NCI-H510A (cell line): ENCODE measurements at places on chromosomes 1 and 21.

DNA sequence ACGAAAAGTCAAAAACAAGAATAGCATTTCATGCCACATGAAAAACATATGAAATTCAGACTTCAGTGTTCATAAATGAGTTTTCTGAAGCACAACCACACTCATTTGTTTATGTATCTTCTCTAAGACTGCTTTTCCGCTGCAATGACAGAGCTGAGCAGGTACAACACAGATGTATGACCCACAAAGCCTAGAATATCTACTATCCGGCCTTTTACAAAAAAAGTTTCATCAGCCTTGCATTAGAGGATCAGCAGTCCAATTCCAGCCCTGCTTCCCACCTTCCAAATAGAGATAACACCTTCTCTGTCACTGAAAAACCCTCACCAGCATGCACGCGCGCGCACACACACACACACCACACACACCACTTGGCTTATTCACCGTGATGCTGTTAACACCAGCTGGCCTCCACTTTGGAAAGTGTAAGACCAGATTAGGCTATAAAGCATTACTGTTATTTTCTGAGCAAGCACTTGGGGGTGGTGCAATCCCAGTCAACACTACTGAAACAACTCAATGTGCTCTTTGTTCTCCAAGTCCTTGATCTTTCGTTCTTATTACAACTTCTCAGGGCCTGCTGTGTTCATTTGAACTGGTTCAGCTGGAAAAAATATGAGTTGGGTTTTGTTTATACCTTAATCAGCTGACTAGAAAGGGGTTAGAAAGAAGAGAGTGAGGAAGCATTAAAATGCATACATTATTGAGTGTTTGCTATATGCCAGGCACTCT lies 90.0 kb downstream of the GLUL start:
- DNase-seq, result no peak

DNA sequence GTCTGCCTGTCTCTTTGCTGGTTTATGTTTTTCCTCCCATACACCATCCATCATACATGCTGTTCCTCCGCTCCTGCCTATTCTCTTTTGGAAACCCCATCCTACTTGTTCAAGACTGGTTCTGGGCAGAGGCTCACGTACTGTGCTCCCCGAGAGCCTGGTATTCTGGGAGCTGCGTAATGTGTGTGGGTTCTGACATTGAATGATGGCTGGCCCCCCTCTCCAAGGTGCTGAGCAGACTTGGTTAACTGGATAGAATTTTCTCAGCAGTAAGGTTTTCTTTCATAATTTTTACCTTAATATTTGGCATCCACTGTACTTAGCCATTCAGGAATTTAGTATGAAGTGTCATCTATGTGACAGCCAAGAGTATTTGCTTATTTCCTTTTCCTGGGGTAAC lies 26.6 kb downstream of the COQ8A start:
- DNase-seq, result no peak

- DNase-seq, result no peak
Observed at GRCh38 chr1:48469616-48470480, 2.2 kb downstream of the SPATA6 start.

- no peak for DNase-seq
Observed at GRCh38 chr21:15001857-15002606, 62.8 kb downstream of the NRIP1 start.

DNA sequence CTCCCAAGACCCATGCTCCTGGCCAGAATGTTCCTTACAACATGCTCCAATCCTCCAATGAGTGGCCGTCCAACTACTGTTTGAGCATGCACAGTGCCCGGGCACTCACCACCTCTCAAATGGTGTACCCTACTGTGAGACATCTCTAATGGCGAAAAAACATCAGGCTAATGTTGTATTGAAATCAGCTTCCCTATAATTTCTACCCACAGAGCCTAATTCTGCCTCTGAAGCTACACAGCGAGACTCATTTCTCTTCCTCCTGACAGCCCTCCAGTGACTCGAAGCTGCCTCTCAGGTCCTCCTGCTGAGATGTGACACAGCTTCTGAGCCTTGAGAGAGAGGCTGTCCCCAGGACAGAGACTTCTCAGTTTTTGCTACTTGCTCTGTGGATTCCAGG lies 130.7 kb downstream of the FAM78B start:
- DNase-seq, result no peak

DNA sequence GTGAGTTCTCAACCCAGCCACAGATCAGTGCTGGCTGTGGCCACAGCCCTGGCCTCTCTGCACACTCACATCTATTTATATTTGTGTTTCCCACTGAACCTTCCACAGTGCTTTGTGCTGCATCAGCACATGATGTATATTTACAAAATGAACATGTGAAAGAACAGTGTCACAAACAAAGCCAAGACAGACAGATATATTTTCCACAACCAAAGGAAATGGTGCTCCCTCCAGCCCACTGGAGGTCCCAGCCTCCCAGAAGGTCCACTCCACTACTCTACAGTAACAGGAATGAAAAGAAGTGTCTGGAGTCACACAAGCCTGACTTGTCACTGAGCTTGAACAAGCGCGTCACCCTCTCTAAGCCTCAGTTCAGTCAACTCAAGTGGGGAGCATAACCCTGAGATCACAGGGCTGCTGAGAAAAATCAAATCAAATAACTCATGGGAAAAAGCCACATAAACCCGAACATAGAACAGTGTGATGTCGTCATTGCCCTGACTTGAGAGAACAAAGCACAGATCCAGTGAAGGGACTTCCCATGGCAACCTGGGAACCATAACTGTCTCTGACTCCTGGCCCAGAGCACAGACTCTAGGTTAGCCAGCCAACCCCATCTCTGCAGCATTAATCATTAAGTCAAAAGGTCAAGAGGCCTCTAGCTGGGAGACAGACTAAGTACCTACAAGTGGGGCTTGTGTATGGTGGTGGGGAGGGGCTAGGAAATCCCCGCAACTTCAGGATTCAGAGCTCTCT lies 121.2 kb downstream of the TRABD2B start:
- DNase-seq, result peak; percentile 82

DNA sequence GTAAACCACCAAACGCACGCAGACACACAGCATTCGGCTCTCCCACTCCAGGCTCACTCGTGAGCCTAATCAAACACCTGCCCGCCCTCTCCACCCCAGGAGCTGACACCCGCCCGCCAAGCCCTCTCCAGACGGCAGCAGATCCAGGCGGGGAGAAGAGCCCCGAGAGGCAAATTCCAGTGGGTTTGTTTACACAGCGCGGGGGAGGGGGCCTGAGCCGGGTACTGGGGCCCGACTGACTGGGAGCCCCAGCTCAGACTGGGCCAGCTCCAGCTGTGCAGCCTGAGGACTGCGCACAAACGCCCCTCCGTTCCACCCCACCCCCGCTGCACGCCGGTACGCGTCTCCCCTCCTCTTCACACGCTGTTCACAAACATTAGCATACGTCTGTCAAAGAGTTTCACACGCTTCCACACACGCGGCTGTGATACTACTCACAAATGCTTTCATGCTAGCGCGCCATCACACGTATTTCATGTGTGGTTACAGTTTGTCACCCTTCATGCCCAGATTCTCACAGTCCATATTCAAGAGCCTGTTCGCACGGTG lies 1.0 kb upstream of the EFNA1 start:
- DNase-seq, result peak; percentile 41

- no peak for DNase-seq
Observed at GRCh38 chr1:83516369-83516768, 482.6 kb downstream of the TTLL7 start.

- no peak for DNase-seq
Observed at GRCh38 chr1:225862581-225862950, 19.6 kb downstream of the TMEM63A start.

DNA sequence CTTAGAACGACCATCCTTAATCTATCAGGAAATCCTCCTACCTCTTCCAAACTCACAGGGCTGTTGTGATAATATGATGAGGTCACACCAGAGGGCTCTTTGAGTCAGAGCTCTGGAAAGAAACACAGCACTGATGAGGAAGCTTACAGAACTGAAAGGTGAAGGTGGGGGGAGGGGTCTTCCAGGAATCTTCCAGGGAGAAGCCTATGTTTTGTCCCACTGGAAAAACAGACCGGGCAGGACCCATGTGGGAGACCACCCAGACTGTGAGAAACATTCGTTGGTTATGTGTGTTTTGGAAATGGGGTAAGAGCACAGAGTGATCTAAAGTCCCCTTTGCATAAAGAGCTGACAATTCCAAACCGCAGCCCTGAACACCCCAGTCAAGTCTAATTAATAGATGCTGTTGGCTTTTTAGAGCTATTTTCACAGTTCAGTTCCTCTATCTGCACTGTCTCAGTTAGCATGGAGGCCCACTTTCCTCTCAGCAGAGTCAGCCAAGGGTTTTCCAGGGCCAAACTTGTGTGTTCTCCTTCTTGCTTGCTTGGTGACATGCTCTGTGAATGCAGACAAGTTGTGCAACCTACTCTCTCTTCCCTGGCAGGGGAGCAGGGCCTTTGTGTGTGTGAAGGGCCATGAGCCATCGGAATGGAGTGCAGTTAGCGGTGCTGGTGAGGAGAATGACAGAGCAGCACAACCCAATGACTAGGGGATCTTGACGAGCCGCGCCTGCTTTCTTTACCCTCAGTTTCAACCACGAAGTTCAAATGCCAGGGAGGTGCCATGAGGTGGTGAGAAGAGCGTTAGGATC lies 12.3 kb downstream of the PHLDA3 start:
- no peak for DNase-seq

- no peak for DNase-seq
Observed at GRCh38 chr21:37582590-37582989, 216.0 kb downstream of the DYRK1A start.

- no peak for DNase-seq
Observed at GRCh38 chr1:150507912-150508864, at the start of gene ECM1. ECM1 (plus strand) TSS chr1:150508109; CDS start chr1:150508210, 101 bp downstream.

- no peak for DNase-seq
Observed at GRCh38 chr1:61079296-61079897, 3.0 kb upstream of the NFIA start.

GRCh38 chr1:2132222-2133038 lies 62.1 kb downstream of the FAAP20 start:
- DNase-seq, result no peak

DNA sequence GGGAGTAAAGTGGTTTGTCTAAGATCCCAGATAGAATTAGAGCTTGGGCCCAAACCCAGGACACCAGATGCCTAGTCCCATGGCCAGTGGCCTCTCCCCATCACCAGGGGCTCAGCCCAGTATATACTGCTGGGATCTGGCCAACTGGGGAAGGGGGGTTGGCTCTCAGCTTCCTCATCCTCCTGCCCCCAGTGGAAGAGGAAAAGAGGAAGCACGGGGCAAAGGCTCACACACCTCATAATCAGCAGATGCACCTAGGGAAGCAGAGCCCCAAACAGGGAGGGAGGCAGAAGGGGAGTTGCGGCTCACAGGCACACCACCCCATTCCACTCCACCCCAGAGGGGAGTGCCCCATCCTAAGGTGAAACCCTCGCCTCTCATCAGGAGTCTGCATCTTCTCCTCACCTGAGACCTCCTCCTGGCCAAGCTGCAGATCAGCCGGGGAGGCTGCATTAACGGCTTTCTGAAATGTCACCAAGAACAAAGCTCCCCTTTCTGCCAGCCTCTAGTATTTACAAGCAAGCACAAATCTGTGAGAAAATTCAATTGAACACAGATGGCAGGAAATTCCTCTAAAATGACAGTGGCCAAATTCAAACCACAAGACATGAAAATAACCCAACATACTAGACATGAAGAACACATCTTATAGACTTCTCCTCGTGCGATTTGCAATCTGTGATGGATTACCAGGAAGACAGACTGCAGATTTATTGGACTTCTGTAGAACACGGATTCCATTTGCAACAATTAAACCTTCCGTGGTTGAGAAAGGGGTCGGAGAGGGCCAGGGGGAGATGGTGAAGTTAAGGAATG lies 82.8 kb downstream of the GLIS1 start:
- DNase-seq, result no peak

GRCh38 chr21:16891821-16892220 lies 621.0 kb upstream of the CXADR start:
- no peak for DNase-seq
